ENCODE measurements at places on chromosomes 3 and 15. TPM values are rescaled to one million over a fixed set of nuclear protein-coding genes. Genes with fewer than 3 reads are reported as not detected.

Gene TMEM207
- polyA plus RNA-seq, result not detected

DNA sequence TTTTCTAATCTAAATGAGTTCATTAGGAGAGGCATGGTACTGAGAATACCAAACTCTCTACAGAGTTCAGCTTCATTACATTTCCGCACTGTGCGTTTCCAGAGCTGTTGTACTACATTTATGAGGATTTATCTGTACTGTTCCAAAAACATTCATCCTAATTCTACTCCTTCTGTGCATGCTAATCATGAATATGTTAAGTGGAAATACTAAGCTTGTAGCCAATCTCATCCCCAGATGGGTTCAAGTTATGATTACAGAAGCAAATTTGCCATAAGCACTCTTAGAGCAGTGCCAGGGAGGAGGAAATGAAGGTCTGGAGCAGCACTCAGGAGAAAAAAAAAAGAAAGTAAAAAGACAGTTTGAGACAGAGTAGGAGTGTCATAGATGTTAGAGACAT, 544.3 kb downstream of the GBE1 start:
- DNase-seq, result no peak

DNA sequence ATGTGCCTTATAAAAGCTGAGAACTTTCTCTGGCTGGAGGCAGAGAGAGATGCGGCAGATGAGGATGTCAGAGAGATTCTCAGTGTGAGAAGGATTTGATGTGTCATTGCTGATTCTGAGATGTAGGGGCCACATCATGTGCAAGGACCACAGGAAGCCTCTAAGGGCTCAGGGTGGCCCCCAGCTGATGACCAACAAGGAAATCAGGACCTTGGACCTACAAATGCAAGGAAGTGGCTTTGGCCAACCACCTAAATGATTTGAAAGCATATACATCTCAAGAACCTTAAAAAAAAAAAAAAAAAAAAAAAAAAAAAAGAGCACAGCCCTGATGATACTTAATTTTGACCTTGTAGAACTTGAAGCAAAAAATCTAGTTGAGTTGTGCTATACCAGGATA, 282.4 kb downstream of the ERC2 start:
- DNase-seq, result no peak

- DNase-seq, result no peak
These were observed 65.5 kb upstream of the C3orf49 start for GRCh38 chr3:63753567-63753966.

GRCh38 chr3:59334585-59334984, 284.8 kb upstream of the CFAP20DC start:
- peak; percentile 2 for DNase-seq

DNA sequence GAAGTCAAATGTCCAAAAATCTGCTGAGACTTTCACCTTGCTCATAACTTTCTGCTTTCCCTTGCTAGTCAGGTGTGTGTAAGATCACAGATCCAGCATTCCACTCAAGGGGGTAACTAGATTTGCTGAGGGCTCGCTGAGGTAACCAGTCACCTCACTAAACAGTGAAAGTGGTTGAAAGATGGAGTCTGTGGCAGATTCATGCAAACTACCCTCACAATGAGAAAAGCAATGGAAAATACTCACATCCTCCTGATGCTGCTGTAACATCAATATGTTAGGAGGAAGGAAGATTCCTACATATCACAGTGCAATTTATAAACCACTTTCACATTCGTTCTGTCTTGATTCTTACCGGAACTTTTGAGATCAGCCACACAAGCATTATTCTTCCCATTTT, 174.3 kb upstream of the BCL6 start:
- no peak for DNase-seq

DNA sequence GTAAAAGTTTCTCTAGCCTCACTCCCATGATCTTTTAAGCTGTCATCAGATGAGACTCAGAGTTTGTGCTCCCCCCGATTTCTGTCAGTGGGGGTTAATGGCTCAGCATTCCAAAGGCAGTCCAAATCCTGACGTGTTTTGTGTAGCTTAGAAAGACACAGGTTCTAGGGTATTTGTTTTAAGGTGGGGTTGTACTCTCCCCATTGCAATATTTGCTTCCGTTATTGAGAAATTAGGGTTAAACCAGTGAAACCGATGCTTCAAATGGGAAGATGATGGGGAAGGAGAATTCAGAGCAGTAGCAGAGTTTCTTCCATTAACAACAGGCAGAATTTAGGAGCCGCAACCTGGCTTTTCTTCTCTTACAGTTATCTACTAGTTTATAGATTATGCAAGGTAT, 3.4 kb downstream of the PIGB start:
- no peak for DNase-seq

GRCh38 chr3:178054471-178054870, 481.8 kb upstream of the KCNMB2 start:
- DNase-seq, result no peak

Gene ITIH1
- polyA plus RNA-seq, result not detected
